ENCODE measurements at places on chromosomes 2 and 18. TPM values are rescaled to one million over a fixed set of nuclear protein-coding genes. Genes with fewer than 3 reads are reported as not detected.
A peak's percentile ranks its signal among the peaks of the same experiment; 100 is the strongest.

GRCh38 chr18:38545071-38545470 is 979.5 kb upstream of the CELF4 start:
- peak; percentile 82 for DNase-seq

Gene HNMT
- 3.3 TPM for polyA plus RNA-seq

Gene CREG2
- polyA plus RNA-seq = 1.7 TPM

DNA sequence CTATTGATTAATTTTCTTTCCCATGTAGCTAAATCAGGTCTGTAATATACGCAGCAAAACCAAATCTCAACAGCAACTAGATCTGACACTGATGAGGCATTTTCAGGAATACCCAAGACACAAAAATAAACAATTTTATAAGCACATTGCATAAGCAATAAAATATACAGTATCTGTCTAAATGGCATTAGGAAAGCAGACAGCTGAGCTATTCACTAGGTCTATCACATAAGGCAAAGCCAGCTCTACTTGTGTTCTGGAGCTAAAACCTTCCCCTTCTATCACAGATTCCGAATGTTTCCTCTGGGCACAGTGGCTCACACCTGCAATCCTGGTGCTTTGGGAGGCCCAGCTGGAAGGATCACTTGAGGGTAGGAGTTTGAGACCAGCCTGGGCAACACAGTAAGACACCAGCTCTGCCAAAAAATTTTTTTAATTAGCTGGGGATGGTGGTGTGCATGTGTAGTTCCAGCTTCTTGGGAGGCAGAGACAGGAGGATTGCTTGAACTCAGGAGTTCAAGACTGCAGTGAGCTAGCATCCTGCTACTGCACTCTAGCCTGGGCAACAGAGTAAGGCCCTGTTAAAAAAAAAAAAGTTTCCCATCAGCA is 21.1 kb downstream of the PTPN2 start:
- DNase-seq = peak; percentile 32

- no peak for DNase-seq
Measured at GRCh38 chr2:162172802-162173370, 20.8 kb upstream of the GCG start.

Gene VWC2L
- not detected for polyA plus RNA-seq

- no peak for DNase-seq
Measured at GRCh38 chr2:107362993-107363392, 463.7 kb upstream of the RGPD4 start.
